ENCODE measurements at places on chromosomes 1 and 21. TPM values are rescaled to one million over a fixed set of nuclear protein-coding genes. Genes with fewer than 3 reads are reported as not detected.

The FUBP1 gene
- 92.6 TPM for total RNA-seq

The HLX gene
- 0.28 TPM for total RNA-seq

The PRKCZ gene
- 45.9 TPM for total RNA-seq

The A3GALT2 gene
- total RNA-seq, result not detected

DNA sequence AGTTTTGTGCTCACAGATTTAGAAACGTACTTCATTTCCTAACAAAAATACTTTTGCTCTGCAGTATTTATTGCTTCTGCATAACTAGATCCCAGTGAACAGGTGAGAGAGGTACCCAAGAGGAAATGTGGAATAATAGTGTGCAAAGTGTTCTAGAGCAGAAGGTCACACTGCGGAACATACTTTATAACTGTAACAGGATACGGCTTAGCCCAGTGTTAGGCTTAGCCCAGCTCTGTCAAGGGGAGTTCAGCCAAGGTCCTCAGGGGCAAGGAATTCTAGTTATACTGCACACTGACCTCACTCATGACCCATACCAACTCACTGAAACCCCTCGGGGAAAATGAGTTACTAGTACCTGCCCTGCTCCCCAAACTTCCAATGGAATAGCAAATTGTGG is 55.3 kb downstream of the PTPN14 start:
- H3K27me3 ChIP-seq, result no peaks in the 10 kb centered on the region
- H3K4me3 ChIP-seq, result no peak overlapping the region

DNA sequence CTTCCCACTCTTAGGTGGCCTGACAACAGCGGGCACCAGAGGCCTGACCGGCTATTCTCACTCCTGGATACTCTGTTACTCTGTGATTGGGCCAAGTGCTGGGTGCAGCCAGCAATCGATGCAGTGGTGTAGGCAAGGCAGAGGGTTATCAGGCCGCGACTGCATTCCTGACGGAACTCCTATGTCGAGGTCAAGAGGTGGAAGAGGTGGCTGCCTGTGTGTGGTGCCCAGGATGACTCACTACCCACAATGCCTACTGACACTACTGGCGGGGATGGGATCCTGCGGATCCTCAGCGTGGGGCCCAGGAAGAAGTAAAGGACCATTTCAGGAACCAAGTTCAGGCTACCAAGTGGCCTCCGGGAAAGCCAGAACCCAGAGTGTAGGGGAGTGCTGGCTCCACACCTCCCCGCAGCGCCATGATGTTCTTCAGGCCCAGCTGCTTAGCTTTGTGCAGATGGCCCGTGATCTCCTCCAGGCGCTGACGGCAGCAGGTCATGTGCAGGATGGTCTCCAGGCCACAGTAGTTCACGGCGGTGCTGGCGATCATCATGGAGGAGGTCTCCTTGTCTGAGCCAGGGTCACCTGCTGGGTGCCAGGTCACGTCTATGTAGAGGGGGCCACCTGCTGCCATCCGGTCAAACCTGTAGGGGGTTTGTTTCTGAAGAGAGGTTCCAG is 4.9 kb downstream of the MTHFR start:
- H3K36me3 ChIP-seq, result peaks cover 5% of the 10 kb centered on the region
- peaks cover 10% of the 10 kb centered on the region for H3K4me1 ChIP-seq
- H3K27ac ChIP-seq, result no peak overlapping the region
- DNase-seq, result no peak
- H3K4me3 ChIP-seq, result no peak overlapping the region
- no peaks in the 10 kb centered on the region for H3K27me3 ChIP-seq

- H3K27ac ChIP-seq, result no peak overlapping the region
- no peak overlapping the region for H3K4me3 ChIP-seq
- no peaks in the 10 kb centered on the region for H3K27me3 ChIP-seq
- H3K36me3 ChIP-seq, result peaks cover 2% of the 10 kb centered on the region
- no peaks in the 10 kb centered on the region for H3K4me1 ChIP-seq
Measured at GRCh38 chr1:205735218-205735617, 14.8 kb downstream of the NUCKS1 start.

GRCh38 chr1:119391749-119392148 is 23.2 kb downstream of the HAO2 start:
- no peak overlapping the region for H3K27ac ChIP-seq
- peaks cover 10% of the 10 kb centered on the region for H3K4me1 ChIP-seq
- no peak overlapping the region for H3K4me3 ChIP-seq
- DNase-seq, result no peak
- no peaks in the 10 kb centered on the region for H3K27me3 ChIP-seq
- H3K36me3 ChIP-seq, result no peaks in the 10 kb centered on the region

Measured in Caco-2 (cell line).